Mucosa of gallbladder (tissue), 1 donor: ENCODE measurements at places on chromosomes 7 and 10.

GRCh38 chr7:100827330-100828226 is at the start of gene EPHB4:
Gene EPHB4 (minus strand): TSS chr7:100827523. CDS start chr7:100827030, 493 bp downstream.
- peak; percentile 87 for DNase-seq

GRCh38 chr7:134941185-134941900 is 45.0 kb upstream of the AGBL3 start:
- DNase-seq: peak; percentile 53

GRCh38 chr10:19505320-19506312 is 310.6 kb upstream of the PLXDC2 start:
- DNase-seq: no peak

DNA sequence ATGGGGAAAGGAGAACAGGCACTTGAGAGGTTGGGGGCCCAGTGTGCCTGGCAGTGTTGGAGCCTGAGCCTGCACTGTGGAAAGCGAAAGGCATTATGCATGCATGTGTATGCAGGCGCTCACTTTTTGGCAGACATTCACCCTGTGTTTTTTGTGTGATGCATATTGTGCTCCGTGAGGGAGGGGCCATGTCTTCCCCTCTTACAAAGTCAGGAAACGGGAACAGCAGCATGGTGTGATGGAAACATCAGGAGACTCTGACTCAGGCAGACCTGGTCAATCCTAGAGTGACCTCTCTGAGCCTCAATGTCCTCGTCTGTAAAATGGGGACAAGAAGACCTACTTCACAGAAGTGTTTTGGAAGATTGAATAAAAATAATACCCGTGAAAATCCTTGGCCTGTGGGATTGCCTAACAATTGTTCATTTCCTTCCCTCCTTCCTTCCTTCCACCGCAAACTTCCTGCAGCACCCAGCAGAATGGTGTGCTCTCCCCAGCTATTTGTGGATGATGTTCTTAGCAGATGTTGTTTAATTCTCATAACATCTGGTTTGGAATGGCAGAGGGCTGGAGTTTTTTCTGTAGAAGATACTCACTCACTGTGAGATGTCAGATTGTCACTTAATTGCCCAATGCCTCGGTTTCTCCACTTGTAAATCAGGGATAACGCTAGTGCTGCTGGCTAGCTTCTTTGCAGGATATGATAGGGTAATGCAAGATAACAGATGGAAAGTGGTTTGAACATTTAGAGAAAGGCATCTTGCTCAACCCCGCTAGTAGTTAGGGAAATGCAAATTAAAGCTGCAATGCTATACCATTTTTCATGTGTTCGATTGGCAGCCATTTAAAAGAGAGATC is 39.8 kb downstream of the CDH23 start:
- DNase-seq: no peak

DNA sequence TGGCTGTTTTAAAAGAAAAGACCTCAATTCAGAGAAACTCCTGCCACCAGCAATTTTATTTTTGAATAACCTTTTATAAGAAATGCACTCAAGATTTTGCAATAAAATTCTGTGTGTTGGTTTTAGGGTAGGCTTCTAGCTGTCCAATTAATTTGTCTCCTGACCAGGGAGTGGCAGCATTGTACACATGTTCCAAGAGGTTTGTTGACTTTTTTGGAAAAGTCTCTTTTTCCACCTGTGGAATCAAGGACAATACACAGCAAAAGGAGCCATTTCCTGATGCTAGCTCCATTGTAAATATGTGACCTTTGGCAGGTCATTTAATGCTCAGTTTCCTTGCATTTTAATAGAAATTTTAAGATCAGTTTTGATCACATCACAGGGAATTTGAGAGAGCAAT is 1.8 kb downstream of the GIMAP5 start:
- no peak for DNase-seq

DNA sequence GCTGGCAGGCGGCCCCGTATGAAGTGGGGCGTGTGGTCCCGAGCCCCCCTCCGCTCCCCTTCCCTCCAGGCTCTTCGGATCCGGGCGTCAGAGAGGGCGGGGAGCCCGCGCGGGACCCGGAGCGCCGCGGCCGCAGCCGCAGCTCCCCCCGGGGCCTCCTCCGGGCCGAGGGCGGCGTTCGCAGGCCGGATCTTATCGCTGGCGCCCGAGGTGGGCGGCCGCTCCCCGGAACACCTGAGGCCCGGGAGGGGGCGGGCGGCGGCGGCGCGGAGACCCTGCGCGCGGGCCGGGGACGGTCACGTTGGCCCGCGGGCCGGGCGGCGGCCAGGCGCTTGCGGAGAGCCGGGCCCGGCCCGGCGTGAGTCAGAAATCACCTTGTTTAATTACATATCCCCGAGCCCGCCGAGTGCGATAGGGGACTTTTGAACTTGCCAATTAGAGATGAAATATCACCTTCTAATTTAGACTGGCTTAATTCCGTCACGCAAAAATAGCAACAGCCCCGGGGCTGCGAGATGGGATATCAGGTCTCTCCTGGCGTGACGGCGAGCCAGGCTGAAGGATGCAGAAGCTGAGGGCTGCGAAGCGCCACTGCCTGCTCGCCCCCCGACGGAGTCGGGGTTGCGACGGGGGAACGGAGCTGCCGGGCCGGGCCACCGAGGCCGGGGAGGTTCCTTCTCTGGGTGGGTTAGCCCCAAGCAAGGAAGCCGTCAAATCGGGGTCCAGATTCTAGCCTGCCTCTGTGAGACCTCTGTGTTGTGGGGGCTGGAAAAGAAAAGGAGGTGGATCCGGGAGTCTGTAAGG is 43.4 kb downstream of the LDB3 start:
- peak; percentile 35 for DNase-seq

DNA sequence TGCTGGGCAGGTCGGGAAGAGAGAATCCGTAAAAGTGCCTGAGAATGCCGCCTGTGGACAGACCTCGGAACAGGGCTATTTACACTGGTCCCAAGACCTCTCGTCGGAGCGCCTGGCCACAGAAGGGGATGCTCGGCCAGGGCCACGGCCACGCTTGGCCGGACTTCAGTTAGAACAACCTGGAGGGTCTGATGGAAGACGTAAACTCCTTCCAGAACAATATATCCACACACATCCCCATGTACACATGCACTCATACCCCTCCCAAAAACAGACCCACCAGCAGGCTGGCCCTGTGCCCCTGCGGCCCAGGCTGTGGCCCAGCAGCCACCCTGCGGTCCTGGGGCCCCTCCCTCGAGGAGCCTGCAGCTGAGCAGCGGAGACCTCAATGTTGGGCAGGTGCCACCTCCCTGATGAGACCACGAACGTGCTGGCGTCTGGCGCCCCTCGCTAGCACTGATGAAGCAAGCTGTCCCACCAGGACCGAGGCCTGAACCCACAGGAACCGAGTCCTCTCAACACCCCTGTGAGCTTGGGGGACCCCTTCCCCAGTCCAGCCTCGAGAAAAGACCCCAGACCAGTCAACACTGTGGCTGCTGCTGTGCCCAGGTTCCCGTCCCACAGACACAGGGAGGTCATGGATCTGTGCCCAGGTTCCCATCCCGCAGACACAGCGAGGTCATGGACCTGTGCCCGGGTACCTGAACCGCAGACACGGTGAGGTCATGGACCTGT is 8.9 kb downstream of the CFAP46 start:
- DNase-seq: no peak

DNA sequence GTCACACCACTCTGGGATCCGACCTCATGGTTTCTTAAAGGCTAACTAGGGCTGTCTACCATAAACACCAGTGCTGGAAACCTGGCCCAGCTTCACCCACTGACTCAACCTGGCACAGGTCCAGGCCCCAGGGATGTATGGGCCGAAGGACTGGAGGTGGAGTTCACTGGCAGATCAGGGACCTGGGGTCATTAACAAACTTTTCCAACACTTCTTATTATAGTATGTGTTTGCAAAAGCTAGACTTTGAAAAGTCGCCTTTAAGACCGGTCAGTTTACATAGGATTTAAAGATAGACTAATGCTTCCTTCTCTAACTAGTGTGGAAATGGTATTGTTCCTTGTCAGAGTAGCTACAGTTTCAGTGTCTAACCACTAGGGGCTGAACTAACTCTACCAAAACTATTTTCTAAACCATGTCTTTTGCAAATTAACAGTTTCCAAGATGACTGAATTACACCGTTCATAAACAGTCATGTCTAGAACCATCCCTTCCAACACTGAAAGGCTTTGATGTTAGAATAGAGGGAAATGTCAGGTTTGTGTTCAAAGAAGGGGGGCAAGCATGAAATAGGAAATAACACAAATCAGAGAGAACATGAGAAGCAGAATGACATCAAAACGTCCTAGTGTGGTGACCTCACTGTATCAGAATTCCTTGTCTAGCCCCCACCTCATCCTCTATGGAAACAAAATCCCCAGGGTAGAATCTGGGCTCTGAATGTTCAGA is 29.7 kb downstream of the STN1 start:
- peak; percentile 85 for DNase-seq

GRCh38 chr7:154353355-154353767 is 301.2 kb downstream of the DPP6 start:
- DNase-seq: no peak

DNA sequence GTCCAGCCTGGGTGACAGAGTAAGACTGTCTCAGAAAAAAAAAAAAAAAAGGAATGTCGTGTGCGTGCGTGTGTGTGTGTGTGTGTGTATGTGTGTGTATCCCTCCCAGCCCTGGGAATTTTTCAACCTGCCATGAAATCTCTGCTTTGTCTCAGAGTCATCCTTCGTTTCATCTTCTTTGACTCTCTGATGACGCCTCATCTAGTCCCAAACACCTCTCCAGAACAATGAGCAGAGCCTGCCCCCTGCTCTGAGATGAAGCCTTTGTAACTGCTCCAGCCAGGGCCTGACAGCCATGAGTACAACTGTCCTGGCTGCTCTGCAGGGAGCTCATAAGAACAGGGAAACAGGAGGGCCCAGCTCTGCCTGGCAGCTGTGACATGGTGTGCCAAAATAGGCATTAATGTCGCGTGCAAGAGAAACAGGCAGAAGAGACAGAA is 149.5 kb downstream of the FAM107B start:
- DNase-seq: no peak

GRCh38 chr10:75402486-75403143 is 1.1 kb upstream of the ZNF503 start:
- peak; percentile 14 for DNase-seq

- DNase-seq: no peak
These were observed 43.2 kb downstream of the VKORC1L1 start for GRCh38 chr7:65915921-65916657.

GRCh38 chr7:158959021-158959717 is 102.8 kb downstream of the DYNC2I1 start:
- no peak for DNase-seq

DNA sequence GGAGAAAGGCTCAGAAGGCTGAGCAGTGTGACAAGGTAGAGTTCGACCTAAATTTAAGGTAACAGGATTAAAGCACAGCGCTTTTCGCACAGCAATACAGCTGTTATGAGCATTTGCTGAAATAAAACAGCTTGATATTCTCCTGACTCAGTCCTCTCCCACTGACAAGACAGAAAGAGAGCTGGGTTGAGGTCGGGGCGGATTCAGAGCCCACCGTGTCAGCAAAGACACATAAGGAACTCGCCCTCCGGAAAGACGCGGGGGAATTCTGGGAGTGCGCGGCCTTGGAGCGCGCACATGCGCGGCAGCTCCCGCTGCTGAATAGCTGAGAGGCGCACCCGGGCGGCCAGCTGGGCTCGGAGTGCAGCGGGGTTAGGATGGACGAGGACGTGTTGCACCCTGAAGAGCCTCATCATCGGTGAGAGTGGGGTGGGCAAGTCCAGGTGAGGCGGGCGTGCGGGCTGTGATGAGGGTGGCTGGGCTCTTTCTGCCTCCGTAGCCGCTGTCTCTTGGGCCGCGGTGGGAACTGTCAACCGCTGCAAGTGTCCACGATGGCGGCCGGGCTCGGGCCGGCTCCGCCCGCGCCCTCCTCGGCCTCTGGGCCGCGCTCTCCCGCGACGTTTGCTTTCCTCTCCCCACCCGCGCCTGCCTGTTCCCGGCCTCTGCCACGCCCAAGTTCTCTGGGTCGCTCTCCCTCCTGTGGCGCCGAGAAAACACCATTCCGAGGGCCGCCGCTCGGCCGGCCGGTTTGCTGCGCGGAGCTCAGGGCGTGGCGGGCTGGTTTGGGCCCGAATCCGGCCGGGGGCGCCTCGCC is 120.6 kb downstream of the LYZL1 start:
- DNase-seq: peak; percentile 75

GRCh38 chr7:48097521-48098231 is 8.6 kb downstream of the UPP1 start:
- DNase-seq: no peak

GRCh38 chr7:45586542-45587520 is 12.7 kb downstream of the ADCY1 start:
- DNase-seq: no peak

DNA sequence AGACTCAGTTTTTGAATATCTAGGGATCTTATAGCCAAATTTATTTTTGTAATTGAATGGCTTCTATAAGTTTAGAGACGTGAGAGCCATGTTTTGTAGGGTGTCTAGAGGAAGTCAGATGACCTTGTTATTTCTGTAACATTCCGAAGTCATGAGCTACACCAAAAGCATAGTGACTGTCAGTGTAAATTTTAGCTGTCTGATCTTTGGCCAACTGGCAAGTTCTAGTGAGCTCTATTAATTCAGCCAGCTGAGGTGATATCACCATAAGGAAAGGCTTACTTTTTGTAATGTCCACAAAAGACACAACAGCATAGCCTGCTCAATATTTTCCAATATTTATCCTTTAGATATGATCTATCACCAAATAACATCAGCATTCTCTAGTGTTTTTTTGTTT is 9.9 kb upstream of the NT5C3A start:
- DNase-seq: no peak

GRCh38 chr10:116371737-116372136 is 47.5 kb downstream of the CCDC172 start:
- DNase-seq: no peak

- no peak for DNase-seq
These were observed 163.7 kb upstream of the AHR start for GRCh38 chr7:17134786-17135185.

- no peak for DNase-seq
These were observed 33.9 kb upstream of the PROSER2 start for GRCh38 chr10:11789306-11789705.

DNA sequence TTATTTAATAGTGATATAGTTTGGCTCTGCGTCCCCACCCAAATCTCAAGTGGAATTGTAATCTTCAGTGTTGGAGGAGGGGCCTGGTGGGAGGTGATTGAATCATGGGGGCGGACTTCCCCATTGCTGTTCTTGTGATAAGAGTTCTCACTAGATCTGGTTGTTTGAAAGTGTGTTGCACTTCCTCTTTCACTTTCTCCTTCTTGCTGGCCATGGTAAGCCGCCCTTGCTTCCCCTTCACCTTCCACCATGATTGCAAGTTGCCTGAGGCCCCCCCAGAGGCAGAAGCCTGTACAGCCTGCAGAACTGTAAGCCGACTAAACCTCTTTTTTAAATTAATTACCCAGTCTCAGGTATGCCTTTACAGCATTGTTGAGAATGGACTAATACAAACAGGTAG is 101.4 kb downstream of the MTPAP start:
- DNase-seq: no peak

DNA sequence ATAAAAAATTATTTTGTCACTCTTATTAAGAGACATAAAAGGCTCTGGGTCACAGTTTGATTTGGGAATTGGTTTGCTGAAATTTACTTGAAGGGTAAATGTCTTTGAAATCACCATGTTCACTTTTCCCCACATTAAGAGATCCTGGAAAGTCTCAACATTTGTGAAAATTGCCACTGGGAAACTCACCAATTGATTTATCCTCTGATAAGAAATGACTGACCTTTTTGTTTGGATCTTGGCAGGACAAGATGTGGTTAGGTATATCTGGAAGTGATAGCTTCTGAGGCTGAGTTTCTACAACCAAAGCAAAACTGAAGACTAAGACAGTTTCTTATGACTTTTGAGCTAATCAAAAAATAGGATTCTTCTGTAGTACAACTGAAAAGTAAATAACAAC is 107.1 kb upstream of the TMEM106B start:
- DNase-seq: no peak
